Stimulated activated CD4-positive, alpha-beta T cell treated with anti-CD3 and anti-CD28 coated beads, TNF-alpha, amount 100 ng/mL, for 24 hours (primary cell): ENCODE measurements at places on chromosomes 5 and 9.

GRCh38 chr9:131398204-131398603 lies 4.3 kb downstream of the PRRC2B start:
- DNase-seq, result no peak

DNA sequence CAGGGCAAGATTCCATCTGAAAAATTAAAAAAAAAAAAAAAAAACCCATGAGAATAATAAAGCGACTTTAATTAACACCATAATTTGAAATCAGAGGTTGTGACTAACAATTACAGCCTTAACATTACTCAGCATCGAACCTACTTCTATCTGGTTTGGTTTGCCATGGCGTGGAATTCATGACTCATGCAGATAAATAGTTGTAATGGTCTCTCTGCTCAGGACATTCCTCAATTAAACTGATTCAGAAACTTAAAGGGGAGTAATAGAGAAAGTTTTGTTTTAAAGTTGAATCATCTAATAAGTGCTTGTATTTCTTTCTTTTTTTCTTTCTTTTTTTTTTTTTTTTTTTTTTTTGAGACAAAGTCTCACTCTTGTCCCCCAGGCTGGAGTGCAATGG lies 135.5 kb downstream of the SPATA31D1 start:
- DNase-seq, result no peak

- DNase-seq, result no peak
Observed at GRCh38 chr9:86177995-86178394, 78.6 kb upstream of the GOLM1 start.

GRCh38 chr9:90868555-90868954 lies 66.9 kb downstream of the SYK start:
- DNase-seq, result no peak

DNA sequence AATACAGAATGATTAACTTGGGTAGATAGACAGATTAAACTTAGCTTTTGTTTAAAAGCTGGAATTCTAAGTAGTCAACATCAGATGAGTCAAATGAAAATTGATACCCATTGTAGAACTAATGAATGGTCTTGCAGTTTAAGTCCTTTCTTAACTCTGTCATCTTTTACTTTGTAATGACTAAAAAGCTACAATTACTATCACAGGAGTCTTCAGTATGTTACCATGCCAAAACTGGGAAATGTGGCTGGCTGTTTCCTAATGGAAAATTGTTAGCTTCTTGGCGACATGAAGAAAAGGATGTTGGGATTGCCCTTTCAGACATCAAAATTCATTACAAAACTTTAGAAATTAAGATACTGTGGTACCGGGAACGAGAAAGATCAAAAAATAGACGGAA lies 20.2 kb upstream of the ANXA1 start:
- no peak for DNase-seq

- no peak for DNase-seq
Observed at GRCh38 chr9:69874301-69875060, 53.9 kb downstream of the CFAP95 start.

GRCh38 chr5:179599973-179600372 lies 23.5 kb downstream of the HNRNPH1 start:
- DNase-seq, result no peak

DNA sequence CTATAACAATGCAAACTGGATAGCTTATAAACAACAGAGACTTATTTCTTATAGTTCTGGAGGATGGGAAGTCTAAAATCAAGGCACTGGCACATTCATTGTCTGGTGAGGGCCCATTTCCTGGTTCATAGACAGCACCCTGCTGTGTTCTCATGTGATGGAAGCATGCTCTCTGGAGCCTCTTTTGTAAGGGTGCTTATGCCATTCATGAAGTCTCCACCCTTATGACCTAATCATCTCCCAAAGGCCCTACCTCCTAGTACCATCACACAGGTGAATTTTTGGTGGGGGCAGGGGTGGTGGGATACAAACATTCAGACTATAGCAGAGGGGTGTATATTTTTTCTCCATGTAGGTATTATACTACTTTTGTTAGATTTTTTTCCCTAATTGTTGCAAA lies 92.4 kb downstream of the UNC13B start:
- no peak for DNase-seq

DNA sequence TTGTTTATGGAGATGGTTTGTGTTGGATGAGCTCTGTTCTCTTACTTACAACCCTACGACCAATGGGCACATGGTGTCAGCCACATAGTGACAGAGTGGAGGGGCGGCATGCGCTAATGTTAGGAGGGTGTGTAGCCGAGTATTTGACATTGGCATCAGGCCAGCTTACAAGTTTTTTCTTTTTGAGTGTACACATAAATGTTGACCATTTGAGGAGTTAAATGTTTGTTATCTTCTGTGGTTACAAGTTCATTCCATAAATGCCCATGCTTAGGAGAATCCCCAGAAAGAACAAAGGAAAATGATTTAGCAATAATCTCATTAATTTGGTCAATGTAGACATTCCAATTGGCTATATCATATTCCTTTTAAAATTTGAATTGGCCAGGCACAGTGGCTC lies 180.1 kb upstream of the ELL2 start:
- DNase-seq, result no peak

DNA sequence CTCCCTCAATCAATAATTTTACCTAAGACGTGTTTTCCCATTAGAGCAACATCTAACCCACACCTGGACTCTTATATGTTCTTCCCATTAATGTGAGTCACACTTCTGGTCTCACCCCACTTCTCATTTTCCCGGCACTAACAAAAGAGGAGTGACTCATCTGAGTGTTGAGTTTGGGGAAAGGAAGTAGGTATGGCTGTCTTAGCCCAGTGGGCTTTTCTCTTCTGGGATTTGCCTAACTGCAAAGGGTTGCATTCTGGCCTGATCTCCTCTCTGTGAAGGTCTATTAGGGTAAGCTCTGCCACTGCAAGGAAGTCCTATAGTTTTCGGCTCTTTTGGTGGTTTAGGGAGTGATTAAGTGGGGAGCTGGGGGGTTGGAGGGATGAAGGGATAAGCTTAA lies 195.6 kb downstream of the KIAA0825 start:
- no peak for DNase-seq

DNA sequence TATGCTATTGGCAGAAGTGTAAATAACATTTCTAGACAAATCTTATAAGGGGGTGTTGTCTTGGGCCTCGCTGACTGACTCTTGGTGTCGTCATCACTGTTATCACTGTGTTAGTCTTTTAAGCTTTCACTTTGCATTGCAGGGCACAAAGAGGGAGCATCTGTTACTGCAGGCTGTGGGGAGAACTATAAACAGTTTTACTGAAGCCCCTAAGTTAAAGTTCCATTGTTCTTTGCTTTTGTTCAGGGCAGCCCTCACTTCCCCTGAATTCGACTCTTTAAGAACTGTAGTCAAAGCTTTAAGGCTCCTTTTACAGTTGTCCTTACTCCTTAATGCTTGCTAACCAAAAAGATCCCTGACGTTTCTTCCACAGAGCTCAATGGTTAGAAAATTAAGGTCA lies 605.0 kb downstream of the RAB3C start:
- DNase-seq, result no peak

- DNase-seq, result no peak
Observed at GRCh38 chr9:107172979-107173347, 110.1 kb upstream of the RAD23B start.

GRCh38 chr5:169745441-169746146 lies 108.5 kb downstream of the DOCK2 start:
- DNase-seq, result no peak

DNA sequence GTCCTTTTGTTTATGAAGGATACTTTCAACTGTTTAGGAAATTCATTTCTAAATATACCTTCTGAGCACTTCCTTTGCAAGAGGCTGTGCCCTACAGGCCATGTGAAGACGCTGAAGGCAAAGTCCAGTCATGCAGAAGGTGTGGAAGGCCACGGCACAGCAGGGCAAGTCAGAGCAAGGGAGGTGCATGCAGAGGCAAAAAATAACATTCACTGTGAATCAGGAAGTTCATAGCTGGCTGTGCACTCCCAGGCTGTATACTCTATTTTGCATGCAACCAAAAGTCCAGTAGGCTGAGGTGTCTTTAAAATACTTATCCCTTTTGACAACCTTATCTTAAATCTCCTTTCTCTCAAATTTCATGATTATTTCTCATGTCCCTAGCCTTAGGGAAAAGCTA lies 50.3 kb downstream of the GNAQ start:
- no peak for DNase-seq

DNA sequence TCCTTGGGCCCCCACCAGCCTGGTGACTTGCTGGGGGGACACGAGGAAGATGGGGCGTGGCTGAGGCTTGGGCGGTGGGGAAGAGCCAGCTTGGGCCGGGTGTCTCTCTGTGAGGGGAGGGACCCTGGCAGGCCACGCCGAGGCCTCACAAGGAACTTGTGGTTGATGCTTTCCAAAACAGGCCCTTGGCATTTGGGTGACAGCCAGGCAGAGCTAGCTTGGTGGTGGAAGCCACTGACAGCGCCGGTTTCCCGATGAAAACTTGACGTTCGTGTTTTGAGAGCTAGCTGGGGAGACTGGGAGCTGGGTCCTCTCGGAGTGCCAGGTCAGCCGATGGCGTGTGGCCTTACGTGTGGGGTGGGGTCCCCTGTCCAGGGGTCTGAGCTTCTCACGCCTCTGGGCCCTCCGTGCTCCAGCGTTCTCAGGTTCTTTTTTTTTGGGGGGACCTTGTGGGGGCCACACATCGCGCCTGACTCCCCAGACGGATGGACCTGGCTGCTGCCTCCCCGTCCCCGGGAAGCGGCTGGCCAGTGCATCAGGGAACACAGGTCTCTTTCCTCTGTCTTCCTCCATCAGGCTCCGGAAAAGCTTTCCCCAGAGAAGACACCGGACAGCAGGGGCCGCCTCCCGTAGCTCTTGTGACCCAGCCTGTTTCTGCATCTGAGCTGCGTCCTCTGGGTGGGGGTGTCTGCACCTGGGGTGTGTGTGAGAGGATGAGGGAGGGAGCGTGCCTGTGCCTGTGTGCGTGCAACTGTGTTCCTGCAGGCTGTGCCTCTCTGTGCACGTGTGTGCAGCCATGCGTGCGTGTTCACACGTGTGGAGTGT lies 129.3 kb upstream of the LPCAT1 start:
- no peak for DNase-seq

DNA sequence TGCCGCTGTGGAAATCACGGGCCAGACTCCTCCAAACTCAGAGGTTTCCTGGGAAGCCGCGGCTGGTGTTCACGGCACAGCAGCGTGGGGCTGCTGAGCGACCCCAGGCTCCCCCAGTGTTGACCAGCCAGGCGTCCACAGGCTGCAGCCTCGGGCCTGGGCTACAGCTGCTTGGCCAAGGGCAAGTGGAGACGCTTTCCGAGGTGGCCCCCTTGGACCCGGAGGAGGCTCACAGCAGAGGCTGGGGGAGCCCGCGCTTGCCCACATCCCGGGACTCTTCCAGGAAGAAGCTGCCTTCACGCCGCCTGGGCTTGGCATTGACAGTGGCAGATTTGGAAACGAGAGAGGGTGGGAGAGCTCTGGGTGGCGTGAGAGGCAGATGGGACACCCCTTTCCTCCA lies 53.1 kb upstream of the FCN2 start:
- no peak for DNase-seq

DNA sequence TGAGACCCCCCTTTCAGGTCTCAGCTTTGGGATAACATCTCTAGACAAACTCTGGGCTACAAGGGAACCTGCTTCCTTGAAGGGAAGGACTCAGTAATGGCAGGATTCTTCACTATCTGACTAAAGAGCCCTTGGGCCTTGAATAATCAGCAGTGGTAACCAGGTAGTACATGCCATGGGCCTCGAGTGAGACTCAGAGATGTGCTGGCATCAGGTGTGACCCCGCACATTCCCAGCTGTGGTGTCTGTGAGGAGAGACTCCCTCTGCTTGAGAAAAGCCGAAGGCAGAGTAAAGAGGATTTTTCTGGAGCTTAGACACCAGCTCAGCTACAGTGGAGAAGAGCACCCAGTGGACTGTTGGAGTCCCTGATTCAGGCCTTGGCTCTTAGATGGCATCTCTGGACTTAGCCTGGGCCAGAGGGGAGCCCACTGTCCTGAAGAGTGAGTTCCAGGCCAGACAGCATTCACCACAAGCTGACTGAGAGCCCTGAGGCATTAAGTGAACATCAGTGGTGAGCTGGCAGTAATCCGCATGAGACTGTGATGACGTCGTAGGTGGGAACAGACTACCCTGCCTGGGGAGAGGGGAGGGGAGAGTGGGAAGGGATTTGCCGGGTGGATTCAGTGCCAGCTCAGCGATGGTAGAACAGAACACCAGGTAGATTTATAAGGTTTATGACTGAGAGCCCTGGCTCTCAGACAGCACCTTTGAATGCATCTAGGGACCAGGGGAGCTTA lies 5.3 kb upstream of the ZNF782 start:
- DNase-seq, result no peak

DNA sequence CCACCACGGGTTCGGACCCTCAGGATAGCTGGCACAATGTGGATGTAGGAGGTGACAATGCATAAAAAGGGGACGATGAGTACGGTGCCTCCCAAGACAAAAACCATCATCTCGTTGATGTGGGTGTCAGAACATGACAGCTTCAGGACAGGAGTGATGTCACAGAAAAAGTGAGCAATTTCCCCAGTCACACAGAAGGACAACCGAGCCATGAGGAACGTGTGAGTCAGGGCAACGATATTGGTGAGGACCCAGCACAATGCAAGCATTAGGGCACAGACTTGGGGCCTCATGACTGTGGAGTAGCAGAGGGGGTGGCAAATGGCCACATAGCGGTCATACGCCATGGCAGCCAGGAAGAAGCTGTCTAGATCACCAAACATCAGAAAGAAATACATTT lies 491 bp downstream of the OR1N1 start:
- no peak for DNase-seq

DNA sequence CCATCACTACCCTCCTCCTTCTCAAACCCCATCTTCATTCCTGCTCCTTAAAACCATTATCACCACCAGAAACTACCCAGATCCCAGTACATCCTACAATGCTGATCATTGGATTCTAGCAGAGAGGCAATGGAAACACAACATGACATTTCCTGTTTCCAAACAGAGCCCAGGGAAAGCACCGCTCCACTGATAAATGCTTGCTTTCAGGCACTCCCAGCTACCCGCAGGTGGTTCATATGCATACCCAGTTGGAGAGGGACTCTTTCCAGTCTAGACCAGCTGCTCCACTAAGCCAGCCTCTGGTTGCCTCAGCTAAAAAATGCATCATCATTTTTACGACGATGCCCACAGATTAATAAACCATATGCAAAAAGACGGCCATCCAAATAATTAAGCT lies 39.2 kb upstream of the ACO1 start:
- no peak for DNase-seq
